Stimulated activated CD4-positive, alpha-beta T cell treated with anti-CD3 and anti-CD28 coated beads, Interleukin-4, amount 100 ng/mL, for 1 hour (primary cell): ENCODE measurements at places on chromosomes 3 and 15.

- DNase-seq = no peak
These were observed 86.7 kb downstream of the MAGI1 start for GRCh38 chr3:65951836-65952505.

- no peak for DNase-seq
These were observed 449.4 kb upstream of the PPP2R3A start for GRCh38 chr3:135516143-135516542.

- DNase-seq = no peak
These were observed 257.4 kb upstream of the ADAMTS9 start for GRCh38 chr3:64945171-64945729.

DNA sequence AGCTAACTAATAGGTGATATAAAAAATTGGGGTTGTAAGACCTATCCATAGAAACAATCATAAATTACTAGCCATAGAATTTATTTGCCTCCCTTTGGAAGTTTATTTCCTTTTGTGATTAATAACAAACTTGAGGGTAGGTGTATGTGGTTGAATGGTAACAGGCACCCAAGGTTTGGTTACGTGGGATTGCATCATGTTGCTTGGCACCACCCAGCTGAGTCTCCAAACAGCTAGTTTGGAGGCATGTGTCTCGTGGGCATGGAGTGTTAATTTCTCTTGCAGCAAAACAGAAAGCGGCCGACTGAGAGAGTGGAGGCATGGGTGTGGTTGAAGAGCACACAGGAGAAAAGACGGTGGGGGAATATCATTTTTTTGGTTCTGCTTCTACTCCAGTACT is 441.4 kb downstream of the CNTN4 start:
- DNase-seq = no peak

- DNase-seq = no peak
These were observed 14.3 kb upstream of the ZBTB47 start for GRCh38 chr3:42639192-42639591.

GRCh38 chr3:177463863-177464262 is 266.6 kb upstream of the TBL1XR1 start:
- no peak for DNase-seq

GRCh38 chr3:187264021-187264420 is 27.5 kb downstream of the MASP1 start:
- DNase-seq = no peak

DNA sequence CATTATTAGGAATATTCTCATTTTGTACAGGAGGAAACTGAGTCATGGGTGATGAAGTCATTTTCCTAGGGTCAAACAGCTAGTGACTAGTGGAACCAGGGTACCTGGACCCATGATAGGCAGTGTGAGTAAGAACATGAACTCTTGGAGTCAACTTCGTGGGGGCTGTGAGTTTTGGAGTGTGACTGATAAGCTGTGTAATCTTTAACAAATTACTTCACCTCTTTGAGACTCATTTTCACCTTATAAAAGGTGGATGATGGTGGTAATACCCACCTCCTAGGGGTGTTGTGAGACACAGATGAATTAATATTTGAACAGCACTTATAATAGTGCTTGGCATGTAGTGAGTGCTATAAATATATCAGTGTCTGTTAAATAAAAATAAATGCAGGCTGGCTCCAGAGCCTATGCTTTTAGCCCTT is 9.1 kb downstream of the SEMA6D start:
- DNase-seq = no peak

DNA sequence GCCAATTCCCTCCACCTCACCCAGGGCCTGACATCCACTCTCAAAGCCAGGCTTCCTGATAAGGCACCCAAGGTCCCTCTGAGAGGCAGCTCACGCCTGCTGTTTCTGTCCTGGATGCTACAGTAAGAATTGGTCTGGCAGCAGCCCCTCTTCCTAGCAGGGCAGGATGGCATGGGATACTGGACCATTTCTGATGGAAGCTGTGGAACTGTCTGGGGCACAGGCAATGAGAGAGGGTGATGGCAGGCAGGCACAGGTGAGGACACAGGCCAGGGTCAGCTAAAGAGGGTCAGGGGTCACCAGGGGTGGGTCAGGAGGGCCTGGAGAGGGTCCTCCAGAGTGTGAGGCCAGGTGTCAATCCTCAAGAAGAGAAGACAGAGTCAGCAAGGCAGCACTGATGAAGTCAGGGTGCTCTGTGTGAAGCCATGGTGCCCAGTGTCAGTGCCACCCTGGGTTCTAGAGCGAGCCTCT is 41.9 kb upstream of the SLC41A3 start:
- no peak for DNase-seq

DNA sequence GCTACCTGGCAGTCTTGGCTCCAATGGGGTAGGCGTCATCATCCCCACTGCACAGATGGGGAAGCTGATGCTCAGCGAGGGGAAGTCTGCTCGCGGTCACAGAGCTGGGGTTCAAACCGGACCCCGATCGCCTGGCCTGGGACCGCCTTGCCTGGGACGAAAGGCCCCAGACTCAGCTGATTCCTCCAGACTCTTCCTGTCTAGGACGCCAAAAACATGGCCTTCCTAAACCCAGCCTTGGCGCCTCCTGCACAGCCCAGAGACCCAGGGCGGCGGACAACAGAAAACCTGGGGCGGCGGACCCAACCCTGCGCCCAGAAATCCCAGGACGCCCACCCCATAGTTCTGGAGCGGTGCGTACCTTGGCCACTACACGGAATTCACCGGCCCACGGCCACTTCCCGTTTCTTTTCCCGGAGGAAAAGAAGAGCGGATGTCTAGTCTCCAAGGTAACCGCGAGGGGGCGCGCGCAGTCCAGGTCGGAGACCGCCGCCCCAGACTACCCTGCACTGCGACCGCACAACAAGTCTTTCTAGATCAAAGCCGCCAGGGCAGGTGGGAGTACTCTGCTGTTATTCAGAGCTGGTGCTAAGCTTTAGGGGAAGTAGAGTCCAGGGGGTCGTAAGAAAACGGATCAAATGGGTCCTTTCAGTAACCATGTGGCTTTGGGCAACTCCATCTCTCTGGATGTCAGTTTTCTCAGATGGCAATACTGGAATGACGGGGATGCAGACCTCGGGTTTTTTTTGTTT is 4.9 kb upstream of the IL17RD start:
- peak; percentile 64 for DNase-seq

DNA sequence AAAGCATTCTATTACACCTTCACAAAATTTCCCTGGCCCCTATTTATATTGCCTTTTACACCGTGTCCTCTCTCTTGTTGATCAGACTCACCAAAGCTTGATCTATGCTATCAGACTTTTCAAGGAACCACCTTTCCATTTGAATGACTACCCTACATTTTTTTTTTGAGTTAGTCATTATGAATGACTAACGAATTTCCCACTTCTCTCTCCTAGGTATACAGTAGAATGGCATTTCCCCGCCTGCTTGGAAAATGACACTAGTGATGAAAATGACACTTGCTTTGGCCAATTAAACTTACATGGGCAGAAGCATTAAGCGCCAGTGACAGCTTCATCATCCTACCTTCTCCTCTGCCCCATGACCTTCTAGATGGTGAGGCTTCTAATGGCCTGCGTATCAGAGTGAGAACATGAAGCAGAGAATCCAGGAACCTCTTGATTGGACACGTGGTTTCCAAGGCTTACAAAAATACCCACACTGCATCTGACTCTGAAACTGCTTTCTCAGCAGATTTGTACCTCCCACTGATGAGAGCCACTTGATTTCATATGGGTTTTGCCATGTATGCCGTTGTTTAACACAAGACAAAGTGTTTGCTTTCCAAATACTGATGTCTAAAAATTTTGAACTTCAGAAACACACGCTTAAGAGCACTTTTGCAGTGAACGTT is 370.5 kb downstream of the CTNNB1 start:
- DNase-seq = no peak

DNA sequence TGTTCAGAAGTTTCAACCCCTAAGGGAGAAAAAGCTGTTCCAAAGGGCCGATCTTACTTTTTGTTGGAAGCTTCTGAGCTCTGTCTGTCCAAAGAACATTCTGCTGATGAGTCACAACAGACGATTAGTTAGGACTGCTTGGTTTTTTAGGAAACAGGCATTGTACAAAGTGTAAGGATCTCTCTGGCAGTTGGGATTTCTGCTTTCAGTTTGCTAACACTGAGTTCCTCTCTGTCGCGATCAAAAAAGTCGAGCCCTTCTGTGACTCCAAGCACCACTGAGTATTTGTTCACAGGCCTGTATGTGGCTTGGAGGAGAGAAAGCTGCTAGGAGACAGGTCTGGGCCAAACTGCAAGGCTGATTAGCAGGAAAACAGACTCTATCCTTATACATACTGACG is 91.8 kb upstream of the PFN2 start:
- no peak for DNase-seq

GRCh38 chr3:82416830-82417229 is 655.4 kb upstream of the GBE1 start:
- no peak for DNase-seq

DNA sequence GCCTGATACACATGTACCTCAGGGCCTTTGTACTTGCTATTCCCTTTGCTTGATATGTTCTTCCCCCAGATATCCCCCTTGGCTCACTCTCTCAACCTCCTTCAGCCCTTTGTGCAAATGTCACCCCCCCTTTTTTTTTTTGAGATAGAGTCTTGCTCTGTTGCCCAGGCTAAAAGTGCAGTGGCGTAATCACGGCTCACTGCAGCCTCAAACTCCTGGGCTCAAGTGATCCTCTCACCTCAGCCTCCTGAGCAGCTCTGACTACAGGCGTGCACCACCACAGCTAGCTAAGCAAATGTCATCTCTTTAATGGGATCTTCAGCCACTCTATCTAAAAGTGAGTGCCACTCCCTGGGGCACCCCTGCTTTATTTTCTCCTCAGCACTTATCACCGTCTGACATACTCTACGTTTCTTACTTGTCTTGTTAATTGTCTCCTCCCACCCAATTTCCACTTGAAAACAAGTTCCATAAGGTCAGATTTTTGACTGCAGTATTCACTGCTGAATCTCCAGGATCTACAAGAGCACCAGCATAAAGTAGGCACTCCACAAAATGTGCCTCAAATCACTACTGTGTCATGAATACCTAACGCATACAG is 14.6 kb downstream of the IP6K2 start:
- no peak for DNase-seq

DNA sequence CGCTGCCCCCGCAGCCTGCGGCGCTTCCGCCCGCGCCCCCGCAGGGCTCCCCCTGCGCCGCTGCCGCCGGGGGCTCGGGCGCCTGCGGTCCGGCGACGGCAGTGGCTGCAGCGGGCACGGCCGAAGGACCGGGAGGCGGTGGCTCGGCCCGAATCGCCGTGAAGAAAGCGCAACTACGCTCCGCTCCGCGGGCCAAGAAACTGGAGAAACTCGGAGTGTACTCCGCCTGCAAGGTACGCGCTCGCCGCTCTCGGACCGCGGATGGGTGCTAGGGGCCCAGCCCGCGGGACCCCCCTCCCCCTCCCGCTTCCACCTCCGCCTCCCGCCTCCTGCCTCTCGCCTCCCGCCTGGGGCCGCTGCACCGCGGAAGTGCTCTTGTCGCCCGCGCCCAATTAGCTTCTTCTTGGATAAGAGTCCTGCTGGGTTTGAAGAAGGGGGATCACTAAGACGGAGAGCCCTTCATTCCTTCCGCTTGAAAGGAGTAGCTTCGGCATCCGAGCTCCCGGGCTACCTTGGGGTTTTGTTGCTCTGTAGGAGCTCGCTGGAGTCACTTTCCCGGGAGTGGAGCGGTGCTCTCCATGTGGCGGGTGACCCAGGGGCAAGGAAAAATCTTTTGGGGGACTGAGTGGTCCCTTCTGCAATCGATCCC is 426 bp downstream of the KAT2B start:
- DNase-seq = peak; percentile 63

DNA sequence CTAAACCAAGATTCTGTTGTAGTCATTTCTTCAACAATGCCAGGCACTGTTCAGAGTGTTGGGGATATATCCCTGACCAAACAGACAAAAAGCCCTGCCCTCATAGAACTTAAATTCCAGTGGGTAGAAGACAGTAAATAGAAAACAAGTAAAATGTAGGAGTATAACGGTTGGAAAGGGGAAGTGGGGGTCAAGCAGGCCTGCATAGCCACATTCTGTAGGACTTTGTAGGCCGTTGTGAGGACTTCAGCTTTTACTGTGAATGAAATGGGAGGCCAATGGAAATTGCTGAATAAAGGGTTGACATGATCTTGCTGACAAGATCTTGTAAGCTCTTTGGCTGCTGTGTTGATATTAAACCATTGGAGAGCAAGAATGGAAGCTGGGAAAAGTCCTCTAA is 1.8 kb downstream of the MRPS11 start:
- no peak for DNase-seq

DNA sequence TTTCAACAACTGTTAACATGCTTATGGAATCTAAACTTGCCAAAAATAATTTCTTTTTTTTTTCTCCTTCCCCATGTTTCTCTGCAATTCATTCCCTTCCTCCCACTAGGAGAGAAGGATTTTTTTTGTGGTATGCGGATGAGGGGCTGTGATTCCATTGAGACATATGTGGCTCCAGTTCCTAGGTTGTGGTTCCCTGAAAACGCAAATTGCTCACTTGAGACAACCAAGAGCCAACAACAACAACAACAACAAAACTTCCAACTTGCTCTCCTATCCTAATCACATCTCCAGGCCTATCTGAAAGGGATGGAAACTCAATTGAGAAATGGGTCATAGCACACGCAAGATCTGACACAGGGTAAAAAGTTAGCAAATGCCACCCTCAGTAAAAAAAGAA is 406.5 kb upstream of the TGFBR2 start:
- no peak for DNase-seq

GRCh38 chr3:16529264-16529663 is 15.8 kb upstream of the RFTN1 start:
- no peak for DNase-seq

DNA sequence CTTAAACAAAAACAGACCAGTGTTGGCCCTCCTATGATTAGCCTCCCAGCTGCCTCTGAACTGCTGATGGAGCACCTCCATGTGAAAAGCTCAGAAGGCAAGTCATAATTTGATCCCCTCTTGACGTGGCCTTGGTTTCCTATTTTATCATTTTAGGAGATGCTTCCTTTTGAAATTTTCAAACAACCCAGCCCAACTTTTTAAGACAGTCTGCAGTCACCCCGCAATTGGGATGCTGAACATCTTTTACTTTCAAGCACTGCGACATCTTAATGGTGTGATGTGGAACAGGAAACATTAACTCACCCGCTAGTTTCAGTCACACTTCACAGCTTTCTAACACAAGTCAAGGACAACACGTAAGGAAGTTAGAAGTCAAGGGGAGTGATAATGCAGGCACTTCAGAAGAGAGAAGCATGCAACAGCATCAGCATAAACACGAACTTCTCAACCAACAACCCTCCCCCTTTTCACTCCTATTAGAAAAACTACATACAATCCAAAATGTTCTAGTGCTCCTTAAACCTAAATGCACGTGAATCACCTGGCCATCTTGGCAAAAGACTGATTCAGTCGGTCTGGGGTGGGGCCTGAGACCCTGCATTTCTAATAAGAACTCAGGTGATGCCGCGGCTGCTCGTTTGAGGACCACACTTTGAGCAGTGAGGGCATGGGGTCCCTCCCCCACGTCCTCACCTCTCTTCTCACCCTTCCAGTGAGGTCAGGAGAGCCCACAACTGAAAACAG is 161.5 kb downstream of the FOXP1 start:
- no peak for DNase-seq

GRCh38 chr3:177683586-177683985 is 486.3 kb upstream of the TBL1XR1 start:
- DNase-seq = no peak
